NCI-H524 (cell line): ENCODE measurements at places on chromosomes 12 and 14.

GRCh38 chr14:21066882-21067502 is 3.1 kb upstream of the ARHGEF40 start:
- peak; percentile 59 for DNase-seq

DNA sequence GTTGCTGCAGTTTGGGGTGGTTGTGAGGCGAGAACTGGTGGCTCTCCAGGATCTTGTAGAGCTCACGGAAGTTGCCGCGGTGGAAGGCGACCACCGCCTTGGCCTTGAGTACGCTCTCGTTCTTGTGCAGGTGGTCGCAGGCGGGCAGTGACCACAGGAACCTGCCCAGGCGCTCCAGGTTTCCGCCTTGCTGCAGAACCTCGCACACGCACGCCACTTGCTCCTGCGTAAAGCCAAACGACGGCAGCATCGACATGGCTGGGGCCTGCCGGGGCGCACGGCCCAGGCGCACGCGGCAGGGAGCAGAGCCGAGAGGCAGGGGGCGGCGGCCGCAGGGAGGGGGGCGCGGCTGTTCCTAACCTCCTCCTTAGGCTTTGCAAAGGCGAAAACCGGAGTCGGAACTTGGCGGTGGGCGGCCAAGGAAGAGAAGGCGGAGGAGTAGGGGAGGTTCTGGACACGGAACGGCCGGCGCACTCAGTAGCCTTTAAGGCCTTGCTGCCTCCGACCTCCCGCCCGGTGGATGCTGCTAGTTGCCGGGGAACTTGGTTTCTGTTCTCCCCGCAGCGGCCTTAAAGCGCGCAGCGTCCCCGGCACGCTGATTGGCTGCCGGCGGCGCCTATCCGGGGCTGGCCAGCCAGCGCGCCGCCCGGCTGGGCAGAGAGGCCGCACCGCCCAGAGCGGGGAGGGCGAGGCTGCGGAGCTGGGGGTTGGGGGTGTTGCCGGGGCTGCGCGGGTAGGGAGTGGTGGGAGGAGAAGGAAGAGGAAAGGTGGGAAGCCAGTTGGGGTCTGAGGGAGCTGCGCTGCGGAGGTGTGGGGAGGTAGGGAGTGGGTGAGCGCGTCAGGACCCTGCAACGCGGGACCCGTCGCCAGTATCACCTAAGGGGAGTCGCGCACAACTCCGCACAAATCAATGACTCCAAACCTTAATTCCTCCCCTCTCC is at the start of gene SIX1:
Gene SIX1 (minus strand): TSS at position 544 of the 941 bp plus-strand sequence. CDS start 288 bp downstream, at position 256.
- DNase-seq, result peak; percentile 88

DNA sequence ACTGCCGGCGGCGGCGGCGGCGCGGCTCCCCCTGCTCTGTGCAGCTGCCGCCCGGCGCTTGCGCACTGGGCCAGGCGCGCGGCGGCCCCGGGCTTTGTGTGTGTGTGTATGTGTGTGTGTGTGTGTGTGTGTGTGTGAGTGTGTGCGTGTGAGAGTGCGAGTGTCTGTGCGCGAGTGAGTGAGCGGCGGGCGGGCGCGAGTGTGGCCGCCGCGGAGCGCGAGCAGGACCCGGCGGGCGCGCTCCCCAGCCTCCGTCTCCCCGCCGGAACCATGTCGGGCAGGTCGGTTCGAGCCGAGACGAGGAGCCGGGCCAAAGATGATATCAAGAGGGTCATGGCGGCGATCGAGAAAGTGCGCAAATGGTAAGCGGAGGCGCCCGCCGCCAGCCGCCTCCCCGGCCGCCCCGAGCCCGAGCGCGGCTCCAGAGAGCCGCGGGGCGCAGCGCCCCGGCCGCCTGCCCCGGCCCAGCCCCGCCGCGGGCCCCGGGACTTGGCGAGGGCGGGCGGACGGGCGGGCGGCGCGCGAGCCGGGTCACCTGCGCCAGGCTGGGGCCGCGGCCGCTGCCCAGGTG is at the start of gene BCL7A:
Gene BCL7A (plus strand): TSS at position 63 of the 571 bp plus-strand sequence. CDS start 208 bp downstream, at position 271.
- DNase-seq, result peak; percentile 60

DNA sequence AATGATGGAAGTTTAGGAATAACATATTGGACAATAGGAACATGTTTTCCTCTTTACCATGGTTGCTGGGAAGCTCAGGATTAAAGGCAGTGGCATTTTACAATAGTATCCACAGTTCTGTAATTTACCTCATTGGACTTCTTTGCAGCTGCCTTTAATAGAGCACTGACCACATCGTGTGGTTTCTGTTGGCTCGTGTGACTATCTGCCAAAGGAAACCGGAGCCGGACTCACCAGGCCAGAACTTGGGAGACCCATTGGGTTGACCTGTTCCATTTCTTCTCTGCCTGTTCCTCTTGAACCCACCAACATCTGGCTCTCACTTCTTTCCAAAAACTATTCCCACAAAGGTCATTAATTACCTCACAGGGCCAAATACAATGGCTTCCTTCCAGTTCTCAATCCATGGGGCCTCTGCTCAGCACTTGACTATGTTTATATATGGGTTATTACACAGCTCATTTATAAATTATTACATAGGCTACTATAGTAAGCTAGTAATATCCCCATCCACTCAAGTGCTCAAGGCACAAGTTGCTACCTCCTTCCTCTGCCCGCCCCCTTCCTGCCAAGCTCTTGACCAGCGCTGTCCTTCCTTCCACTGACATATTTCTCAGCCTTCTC is 121.5 kb upstream of the VASH1 start:
- no peak for DNase-seq
